ENCODE measurements at places on chromosomes 7 and 10. TPM values are rescaled to one million over a fixed set of nuclear protein-coding genes. Genes with fewer than 3 reads are reported as not detected.
A peak's percentile ranks its signal among the peaks of the same experiment; 100 is the strongest.

Gene HOXA2
- polyA plus RNA-seq = 2.4 TPM

Gene GPR15LG
- polyA plus RNA-seq = not detected

Gene ANKRD22
- not detected for polyA plus RNA-seq

Gene ASNS
- 36.6 TPM for polyA plus RNA-seq

Gene CRPPA
- polyA plus RNA-seq = 0.47 TPM

Gene MYH16
- polyA plus RNA-seq = 0.03 TPM

DNA sequence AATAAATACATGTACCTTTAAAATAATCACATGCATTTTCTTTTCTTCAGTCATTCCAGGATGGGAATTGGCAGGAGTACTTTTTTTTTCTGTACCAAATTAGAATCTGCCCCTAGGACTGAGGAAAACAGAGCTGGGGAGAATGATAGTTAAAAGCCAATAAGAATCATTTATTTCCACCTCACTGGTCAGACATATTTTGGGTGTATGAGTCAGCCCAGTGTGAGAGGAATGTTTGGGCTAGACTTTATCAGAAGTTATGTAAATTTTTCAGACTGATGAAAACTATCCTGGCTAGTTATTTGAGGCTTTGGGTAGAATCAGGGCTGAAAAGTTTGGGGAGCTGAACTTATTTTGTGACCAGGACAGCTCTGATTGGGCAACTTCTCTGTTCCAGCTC, 303.1 kb upstream of the NPSR1 start:
- DNase-seq = peak; percentile 20

GRCh38 chr10:110977662-110978061, 58.3 kb downstream of the SHOC2 start:
- peak; percentile 60 for DNase-seq

DNA sequence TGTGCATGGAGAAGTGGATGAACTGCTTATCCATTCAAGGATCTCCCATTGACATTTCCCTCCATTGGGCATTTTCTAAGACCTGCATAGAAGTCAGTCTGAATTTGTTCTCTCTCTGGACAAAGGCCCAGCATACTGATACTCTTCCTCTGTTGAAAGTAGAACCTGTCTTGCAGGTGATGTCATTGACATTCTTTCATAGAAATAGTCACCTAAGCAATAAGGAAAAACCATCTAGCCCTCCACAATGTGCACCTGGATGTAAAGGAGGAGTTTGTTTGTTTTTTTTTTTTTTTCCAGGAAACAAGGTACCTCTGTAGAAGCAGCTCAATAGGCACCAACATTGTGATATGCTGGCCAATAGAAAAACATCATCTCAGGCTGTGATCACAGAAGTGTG, 150.4 kb downstream of the DPY19L1 start:
- DNase-seq = no peak

DNA sequence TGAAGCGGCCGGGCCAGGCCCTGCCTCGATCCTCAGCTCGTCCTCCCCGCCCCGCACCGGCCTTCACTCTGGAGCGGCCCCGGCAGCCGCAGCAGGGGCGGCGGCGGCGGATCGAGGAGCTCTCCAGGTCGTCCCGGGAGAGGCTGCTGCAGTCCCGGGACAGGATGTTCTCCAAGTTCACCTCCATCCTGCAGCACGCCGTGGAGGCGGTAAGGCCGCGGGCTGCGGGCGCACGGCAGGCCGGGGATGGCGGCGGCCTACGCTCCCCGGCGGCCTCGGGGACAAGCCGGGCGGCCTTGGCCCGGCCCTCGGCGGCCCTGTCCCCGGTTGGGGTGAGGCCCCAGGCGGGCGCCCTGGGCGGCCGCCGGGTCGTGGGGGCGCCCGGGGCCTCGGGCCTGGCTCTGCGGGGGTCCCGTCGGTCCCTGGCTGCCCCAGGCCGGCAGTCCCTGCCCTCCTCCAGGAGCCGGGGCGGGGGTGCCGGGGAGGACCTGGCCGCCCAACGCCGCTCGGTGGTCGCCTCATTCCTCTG, 399 bp downstream of the FHIP2A start:
- DNase-seq = peak; percentile 14

DNA sequence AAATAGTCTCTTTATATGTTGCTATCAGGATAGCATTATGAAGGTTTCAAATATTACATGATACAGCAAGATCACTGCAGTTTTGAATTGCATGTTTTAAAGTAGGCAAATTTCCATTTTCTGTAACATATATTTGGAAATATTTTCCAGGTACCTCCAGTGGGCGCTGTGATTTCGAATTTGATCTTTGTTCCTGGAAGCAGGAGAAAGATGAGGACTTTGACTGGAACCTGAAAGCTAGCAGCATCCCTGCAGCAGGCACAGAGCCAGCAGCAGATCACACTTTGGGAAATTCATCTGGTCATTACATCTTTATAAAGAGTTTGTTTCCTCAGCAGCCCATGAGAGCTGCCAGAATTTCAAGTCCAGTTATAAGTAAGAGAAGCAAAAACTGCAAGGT, 299.0 kb downstream of the MALRD1 start:
- no peak for DNase-seq

DNA sequence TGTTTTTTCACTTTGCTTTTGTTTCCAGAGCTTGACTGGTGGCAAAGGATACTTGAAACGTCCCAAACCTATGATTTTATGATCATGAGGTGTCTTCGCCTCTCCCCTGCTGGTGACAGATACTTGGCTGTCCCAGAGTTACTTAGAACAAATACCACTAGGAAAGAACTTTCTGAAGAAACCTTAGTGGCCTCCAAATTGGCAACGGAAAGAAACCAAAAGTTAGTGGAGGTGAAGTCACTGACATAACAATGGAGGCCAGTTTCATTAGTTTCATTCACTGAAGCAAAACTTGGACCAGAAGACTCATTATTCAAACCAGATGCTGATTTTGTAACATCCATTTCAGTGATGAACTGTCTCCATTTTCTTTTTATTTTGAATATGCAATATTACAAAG, 68.6 kb downstream of the JAZF1 start:
- no peak for DNase-seq

GRCh38 chr10:131983780-131984179, 2.1 kb upstream of the BNIP3 start:
- DNase-seq = peak; percentile 99

GRCh38 chr7:104137971-104138370, 69.8 kb downstream of the ORC5 start:
- peak; percentile 83 for DNase-seq

- DNase-seq = peak; percentile 16
Observed at GRCh38 chr7:108824840-108825580, 255.3 kb downstream of the DNAJB9 start.

DNA sequence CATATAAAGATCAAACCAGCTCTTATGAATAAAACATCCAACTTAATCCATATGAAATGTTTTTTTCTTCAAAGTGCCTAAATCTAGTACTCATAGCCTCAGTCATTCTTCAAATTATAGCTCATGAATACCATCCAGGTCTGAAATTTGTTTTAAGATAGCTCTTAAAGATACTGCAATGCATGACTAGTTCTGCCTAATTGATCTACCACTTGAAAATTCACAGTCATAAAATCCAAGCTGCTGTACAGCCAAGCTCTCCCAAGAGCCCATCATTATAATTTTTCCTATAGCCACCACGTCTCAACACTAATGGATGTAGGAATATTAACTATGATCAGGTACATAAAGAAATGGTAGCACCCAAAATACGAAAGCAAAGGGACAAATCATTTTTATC, 87.9 kb upstream of the RNF148 start:
- DNase-seq = no peak

Measured in IMR-90 (cell line).